Stimulated activated CD4-positive, alpha-beta T cell treated with anti-CD3 and anti-CD28 coated beads, Interleukin-1b, Interleukin-23, amount 100 ng/mL, for 1 hour (primary cell): ENCODE measurements at places on chromosomes 1 and 21.

GRCh38 chr1:32886004-32886827 lies at the start of gene HPCA:
HPCA (plus strand) TSS chr1:32886491; CDS start chr1:32888899, 2,408 bp downstream.
- DNase-seq = no peak

DNA sequence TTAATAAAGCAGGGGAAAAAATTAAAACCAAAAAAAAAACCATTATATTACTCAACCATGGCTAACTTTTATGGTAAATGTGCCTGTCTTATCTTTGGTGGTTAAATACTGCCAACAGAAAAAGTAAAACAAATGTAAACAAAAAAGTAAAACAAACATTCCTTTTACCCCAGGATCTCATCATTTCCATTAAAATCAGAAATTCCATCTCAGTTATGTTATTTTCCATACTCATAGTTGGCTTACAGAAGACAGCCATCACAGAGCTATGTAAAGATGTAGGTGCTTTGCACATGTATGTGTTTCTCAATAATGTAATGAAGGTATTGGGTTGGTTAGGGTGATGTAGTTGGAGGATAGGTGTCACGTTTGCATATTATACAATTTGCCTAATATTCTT lies 185.0 kb downstream of the KCNK2 start:
- DNase-seq = no peak

GRCh38 chr1:156721535-156721934 lies 6.7 kb upstream of the METTL25B start:
- no peak for DNase-seq

DNA sequence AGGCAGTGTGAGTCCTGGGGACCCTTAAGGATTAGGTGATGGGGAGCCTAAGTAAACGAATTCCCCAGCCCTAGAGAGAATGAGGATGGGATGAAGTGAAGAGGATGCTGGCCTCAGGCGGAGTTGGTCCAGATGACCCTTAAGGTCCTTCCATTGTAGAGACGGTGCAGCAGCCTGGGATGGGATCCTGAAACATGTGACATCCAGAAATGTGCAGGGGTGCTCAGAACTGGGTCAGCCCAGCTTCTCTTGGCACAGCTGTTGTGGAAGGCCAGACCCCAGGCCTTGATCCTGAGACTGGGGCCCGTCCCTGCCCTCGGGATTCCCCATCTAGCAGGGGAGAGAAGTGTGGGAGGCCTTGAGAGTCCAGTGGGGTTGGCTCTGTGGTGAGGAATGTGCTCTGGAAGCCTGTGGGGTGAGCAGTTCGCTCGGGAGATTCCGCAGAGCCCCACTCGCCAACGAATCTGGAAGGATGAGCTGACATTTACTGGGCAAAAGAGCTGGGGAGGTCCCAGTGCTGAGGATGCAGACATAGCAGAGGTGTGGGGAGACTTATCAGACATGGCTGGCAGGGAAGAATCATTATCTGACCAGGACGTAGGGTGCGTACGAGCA lies 28.1 kb downstream of the A3GALT2 start:
- DNase-seq = no peak

- no peak for DNase-seq
Measured at GRCh38 chr1:224185208-224185607, 2.2 kb downstream of the DEGS1 start.

DNA sequence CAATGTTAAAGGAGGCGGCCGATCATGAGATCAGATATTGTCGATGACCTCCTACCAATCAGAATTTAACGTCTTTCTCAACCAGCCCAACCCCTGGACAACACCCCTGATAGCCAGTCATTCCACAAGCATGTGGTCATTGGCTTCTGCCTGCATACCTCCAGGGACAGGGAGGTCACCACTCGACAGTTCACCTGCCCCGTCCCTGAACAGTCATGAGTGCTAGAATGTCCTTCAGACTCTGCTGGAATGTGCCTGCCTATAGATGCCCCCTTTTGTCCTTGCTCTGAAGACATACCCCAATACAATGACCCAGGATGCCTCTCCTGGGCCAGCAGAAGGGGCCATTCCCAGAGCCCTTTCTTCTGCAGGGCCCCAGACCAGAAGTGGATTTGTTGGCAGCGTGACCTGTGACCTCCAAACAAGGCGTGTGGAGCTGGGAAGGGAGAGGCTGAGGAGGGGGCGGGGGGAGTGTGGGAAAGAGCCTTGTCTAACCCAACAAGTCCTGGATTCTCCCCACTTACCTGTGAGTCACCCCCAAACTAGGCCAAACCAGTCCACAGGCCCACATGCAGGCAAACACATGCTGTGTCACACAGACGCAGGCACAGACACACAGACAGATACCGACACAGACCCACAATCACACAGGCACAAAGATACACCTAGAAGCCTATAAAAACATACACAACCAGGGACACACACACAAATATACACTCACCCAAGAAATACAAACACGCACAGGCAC lies 2.2 kb downstream of the CRYBG2 start:
- no peak for DNase-seq

DNA sequence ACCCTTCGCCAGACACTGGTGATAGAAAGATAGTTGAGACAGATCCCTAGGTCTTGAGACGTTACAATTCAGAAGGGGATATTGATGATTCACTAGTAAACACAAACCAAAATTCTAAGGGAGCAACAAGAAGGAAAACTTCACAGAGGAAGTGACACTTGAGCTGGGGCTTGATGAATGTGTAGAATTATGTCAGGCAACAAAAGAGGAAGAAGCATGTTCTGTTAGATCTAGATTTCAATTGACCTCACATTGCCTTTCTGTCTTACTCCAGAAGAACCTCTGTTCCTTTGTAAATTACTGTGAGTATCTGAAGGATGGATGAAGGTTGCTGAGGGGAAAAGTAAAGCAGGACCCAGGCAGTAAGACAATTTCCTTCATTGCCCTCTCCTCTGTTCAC lies 328.2 kb downstream of the KCTD3 start:
- DNase-seq = no peak

- no peak for DNase-seq
Measured at GRCh38 chr1:111733992-111734341, 5.2 kb downstream of the INKA2 start.

GRCh38 chr1:235887676-235888075 lies 21.0 kb upstream of the LYST start:
- no peak for DNase-seq

DNA sequence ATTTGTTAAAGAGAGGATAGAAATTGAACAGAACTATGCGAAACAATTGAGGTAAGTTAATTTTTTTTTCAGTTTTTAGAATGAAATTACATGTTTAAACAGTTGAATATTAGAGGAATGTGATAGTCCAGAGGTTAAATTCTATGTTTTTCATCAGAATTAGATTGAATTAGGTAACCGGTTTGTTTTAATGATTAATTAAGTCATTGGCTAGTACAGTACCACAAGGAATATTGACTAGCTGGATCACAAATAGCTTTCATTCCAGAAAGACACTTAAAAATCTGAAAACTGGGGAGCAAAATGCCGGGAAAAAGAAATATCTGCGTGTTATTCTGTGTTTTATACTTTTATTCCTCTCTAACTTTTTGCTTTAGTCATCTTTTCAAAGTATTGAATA lies 51.6 kb downstream of the FNBP1L start:
- no peak for DNase-seq

GRCh38 chr1:27074175-27074780 lies 61.6 kb upstream of the TENT5B start:
- no peak for DNase-seq

- no peak for DNase-seq
Measured at GRCh38 chr1:5718831-5719632, 273.2 kb downstream of the NPHP4 start.

GRCh38 chr1:229221106-229222019 lies 49.5 kb upstream of the RAB4A start:
- DNase-seq = no peak

DNA sequence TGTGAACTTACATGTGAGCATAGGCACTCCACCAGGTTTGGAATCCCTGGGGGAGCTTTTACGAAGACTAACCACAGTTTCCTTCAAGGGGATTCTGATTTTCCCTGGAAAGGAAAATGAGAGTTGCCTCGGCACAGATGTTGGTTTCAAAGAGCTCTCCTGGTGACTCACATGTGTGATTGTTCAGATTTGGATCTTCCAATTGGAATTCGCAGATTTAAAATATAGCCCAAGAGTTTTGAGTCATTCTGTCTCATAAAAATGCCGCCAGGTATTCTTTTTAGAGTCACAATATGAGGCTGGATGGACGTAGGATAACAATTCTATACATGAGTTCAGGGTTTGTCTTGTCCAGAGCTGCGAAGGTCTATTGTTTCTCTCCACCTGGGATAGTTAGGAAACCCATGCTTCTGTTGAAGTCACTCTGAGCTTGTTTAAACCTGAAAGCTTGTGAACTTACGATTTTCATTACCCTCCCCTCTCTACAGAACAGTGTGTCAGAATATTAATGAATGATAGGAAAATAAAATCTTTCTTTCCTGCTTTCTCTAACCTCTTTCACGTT lies 64.9 kb downstream of the TGFB2 start:
- no peak for DNase-seq

DNA sequence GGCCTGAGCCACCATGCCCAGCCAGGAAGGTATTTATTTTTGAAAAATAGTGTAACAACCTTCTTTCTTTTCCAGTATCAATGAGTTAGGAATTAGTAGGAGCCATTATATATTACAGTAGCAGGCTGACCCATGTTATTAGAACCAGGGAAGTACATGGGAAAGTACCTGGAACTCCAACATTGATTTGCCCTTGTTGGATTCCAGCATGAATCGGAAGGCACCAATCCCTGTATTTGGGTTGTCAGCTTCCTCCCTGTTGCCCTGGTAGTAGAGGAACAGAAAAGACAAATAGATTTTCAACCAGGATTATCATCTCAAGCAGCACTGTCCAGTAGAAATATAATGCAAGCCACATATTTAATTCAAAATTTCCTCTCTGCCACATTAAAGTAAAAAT lies 10.2 kb upstream of the RBM8A start:
- DNase-seq = no peak

- no peak for DNase-seq
Measured at GRCh38 chr1:212635141-212635631, 26.6 kb downstream of the ATF3 start.

DNA sequence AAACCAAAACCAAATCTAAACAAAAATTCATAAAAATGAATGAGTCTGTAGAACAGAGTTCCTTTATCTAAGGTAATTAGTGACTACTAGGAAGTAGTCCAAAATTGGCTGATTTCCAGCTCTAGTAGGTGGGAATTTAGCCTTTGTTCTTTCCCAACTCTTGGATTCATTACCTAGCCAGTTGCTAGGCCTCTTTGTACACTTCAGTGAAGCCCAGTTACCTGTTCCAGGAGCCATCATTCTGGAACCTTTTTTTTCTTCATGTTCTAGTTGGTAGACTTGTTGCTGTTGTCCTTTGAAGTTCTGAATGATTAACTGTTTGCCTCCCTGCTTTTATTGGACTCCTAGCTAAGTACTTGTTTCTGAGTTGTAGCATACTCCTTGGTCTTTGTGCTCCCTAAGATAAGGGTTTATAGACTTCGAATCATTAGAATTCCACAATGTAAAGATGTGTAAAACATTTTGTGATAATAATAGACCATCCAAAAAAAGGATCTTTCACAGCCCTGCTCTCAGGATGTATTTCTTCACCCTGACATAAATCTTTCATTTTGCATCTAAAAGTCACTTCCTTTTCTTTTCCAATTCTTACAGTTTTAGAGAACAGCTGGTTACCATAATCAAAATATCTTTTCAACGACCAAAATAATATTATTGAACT lies 9.8 kb downstream of the PLA2G4A start:
- DNase-seq = no peak

- peak; percentile 29 for DNase-seq
Measured at GRCh38 chr1:23343221-23344110, 618 bp downstream of the HNRNPR start.

GRCh38 chr21:29104239-29104708 lies 26.2 kb upstream of the MAP3K7CL start:
- DNase-seq = no peak

DNA sequence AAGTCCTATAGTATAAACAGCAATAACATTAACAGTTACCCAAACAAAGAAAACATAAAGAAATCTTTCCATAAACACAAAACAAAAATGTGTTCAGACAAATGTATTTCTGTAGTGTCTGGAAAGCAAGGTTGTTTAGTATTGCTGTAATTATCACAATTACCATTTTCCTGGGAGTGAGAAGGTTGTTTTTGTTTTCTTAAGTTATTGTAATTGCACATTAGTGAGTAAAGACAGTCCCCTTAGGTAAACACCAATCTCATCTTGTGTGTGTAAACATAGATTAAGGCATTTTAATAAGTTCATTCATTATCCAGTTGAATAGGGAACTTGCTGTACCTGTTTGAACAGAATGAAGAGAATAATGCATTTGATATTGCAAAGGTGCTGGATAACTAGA lies 356.9 kb upstream of the ADGRL4 start:
- DNase-seq = no peak

- no peak for DNase-seq
Measured at GRCh38 chr1:226034482-226034881, 28.0 kb upstream of the H3-3A start.

GRCh38 chr1:159977364-159978106 lies 23.5 kb upstream of the SLAMF9 start:
- DNase-seq = no peak

GRCh38 chr1:228941666-228942065 lies 206.4 kb downstream of the RHOU start:
- no peak for DNase-seq

DNA sequence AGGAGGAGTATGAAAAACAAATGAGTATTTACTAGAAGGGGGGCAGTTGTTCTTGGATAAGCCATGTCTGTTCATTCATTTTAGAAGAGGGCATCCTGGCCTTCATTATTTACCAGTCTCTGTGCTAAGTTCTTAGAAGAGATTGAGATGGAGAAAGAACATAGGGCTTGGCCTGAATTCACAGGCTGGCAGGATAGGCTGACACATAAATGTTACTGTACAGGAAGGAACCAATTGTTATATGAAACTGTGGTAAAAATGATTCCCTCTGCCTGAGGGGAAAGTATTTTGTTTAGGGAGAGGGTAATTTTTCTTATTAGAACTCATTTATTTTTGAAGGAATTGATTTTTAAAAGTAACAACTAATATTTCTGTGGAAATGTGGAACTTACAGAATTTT lies 99.5 kb downstream of the MAN1A2 start:
- no peak for DNase-seq

DNA sequence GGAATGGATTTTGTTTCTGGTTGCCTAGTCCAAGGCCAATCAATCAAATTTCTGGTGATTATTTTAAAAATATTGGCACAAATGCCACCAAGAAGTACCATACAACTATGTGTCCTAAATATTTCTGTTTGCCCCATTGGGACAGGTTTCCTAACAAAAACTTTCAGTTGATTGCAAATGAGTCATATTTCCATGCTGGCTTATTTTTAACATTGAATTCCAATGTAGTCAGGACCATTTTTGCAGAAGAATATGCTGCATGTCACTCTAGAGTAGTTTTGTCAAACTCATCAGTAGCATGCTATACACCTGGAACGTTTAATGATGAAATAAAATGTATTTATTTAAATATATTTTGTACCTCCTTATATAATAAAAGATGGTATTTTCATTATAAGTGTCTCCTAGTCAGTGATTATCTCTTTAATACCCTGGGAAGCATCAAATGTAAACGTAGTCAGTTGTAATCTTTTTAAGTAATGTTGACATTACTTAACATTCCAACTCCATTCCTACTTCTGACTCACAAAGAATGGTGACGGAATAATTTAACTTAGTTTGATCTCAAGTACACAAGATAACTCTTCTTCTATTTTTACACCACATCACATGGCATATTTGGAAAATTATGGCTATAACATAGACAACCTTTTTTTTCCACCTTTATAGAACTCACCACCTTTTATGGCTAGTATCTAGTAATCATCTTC lies 39.0 kb upstream of the USH2A start:
- no peak for DNase-seq

GRCh38 chr1:109094377-109094803 lies 3.8 kb downstream of the TMEM167B start:
- no peak for DNase-seq
